ENCODE measurements at places on chromosomes 2 and 18.

DNA sequence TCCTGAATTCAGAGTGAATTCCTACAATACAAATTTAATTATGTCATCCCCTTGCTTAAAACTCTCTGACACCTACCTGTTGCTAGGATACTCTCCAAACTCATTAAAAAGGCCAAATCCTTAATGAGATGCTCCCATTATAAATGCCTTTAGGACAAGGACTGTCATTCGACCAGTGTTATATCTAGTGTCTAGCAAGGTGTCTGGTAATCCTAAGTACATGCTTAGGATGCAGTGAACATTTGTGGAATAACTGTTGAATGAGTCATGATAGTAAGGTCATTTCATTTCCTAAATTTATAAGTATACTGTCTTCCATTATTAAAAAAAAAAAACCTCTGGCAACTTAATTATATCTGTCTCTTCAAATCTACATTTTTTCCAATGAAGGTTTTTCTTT, 588.9 kb upstream of the NRXN1 start:
- no peak for DNase-seq

GRCh38 chr2:113134717-113135116, 7.3 kb downstream of the IL1RN start:
- DNase-seq = no peak

GRCh38 chr2:166573391-166573790, 79.3 kb upstream of the SCN7A start:
- peak; percentile 30 for DNase-seq

- no peak for DNase-seq
Observed at GRCh38 chr2:9336241-9336575, 87.1 kb downstream of the ITGB1BP1 start.

DNA sequence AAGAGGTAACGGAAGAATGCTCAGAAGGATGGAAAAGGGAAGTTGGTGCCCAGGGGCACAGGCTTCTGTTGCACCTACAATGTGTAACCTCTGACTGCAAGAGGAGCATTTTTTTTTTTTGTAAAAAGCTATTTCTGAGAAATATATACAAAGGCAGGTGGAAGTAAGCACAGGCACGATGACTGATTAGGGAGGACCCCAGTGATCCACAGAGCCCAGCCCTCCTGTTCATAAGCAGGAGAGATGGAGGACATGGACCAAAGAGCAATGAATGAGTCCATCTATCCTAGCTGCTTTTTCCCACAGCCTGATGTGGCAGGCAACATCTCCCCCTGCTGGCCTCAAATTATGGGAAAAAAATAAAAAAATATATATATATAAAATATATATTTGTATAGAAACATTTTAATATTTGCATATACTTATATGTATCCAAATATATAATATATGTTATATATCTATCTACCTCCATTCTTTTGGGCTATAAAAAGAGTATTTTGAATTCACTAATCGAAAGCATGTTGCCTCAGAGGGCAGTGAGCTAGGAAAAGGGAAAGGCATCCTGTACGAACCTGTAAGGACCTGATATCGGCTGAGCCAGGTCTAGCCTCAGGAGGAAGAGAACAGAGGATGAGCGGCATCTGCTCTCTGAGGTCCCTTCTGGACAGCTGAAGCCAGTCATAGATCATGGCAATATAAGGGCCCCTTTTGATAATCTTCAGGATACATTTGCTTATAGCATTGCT, 166.0 kb upstream of the STK17B start:
- peak; percentile 62 for DNase-seq

GRCh38 chr2:13109516-13109915, 392.8 kb downstream of the TRIB2 start:
- DNase-seq = no peak

DNA sequence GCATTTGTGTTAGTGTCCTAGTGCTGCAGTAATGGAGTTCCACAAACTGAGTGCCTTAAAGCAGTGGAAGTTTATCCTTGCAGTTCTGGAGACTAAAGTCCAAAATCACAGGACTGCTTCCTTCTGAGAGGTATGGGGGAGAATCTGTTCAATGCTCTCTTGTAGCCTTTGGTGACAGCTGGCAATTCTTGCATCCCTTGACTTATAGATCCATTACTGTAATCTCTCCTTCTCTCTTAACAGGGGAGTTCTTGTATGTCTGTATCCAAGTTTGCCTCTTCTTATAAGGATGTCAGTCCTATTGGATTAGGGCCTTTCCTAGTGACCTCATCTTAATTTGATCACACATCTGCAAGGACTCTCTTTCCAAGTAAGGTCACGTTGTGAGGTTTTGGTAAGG, 69.9 kb downstream of the XRCC5 start:
- no peak for DNase-seq

DNA sequence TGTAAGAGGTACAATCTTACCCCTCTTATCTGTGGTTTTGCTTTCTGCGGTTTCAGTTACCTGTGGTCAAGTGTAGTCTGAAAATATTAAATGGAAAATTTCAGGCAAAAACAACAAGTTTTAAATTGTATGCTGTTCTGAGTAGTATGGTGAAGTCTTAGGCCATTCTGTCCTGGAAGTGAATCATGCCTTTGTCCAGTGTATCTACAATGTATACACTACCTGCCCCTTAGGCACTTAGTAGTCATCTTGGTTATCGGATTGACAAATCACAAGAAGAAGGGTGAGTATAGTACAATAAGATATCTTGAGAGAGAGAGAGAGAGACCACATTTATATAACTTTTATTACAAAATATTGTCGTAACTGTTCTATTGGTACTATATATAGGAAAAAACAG, 43.5 kb downstream of the RAB3GAP1 start:
- no peak for DNase-seq

GRCh38 chr18:77079954-77080682, 52.5 kb downstream of the MBP start:
- DNase-seq = no peak

DNA sequence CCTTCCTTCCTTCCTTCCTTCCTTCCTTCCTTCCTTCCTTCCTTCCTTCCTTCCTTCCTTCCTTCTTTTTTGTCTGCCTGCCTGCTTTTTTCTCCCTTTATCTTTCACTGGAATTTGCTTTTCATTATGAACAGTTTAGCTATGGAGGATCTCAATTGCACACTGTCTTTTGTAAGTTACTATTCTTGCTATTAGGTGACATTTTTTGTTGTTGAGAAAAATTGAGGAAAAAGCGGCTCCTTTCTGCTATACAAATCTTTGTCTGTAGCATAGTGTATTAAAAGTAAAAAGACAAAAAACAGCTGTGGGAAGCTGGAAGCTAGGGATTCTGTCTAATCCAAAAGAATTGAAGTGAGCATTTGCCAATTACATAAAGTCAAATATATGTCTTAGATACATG, 448.7 kb downstream of the DCDC2C start:
- DNase-seq = no peak

DNA sequence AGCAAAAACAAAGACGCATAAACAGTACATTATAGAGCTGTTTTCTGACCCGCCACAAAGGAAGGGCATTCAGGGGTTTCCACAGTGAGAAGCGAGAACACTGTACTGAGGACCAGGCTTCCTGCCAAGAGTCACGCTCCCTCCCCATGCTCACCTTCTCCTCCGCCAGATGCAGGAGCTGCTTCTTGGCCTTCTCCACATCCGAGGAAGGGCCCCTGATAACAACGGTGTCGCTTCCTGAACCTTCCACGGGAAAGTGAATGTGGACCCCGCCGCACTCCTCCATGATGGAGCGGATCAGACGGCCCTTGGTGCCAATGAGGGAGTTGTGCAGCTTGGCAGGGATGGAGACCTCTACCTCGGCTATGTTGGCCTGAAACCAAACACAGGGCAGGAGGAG, 53.8 kb downstream of the ANO7 start:
- no peak for DNase-seq

DNA sequence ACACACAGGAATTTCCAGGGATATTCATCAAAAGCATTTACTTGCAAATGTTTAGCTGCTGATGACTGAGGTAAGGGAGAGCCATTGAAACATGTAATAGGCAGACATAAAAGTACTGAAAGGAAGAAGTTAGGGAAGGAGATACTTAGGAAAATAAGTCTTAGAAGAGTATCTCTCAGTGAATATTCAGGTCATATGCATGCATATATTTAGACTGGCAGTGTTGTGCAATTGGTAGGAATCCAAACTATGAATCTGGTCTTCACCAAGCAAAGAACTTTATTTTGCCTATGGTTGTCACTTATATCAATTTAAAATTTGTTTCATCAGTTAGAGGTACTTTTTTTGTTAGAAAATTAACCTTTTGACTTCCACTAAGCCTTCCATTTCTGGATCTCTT, 1490.7 kb downstream of the SUCLG1 start:
- DNase-seq = no peak

- no peak for DNase-seq
Observed at GRCh38 chr2:173544641-173545363, 190.1 kb downstream of the CDCA7 start.

DNA sequence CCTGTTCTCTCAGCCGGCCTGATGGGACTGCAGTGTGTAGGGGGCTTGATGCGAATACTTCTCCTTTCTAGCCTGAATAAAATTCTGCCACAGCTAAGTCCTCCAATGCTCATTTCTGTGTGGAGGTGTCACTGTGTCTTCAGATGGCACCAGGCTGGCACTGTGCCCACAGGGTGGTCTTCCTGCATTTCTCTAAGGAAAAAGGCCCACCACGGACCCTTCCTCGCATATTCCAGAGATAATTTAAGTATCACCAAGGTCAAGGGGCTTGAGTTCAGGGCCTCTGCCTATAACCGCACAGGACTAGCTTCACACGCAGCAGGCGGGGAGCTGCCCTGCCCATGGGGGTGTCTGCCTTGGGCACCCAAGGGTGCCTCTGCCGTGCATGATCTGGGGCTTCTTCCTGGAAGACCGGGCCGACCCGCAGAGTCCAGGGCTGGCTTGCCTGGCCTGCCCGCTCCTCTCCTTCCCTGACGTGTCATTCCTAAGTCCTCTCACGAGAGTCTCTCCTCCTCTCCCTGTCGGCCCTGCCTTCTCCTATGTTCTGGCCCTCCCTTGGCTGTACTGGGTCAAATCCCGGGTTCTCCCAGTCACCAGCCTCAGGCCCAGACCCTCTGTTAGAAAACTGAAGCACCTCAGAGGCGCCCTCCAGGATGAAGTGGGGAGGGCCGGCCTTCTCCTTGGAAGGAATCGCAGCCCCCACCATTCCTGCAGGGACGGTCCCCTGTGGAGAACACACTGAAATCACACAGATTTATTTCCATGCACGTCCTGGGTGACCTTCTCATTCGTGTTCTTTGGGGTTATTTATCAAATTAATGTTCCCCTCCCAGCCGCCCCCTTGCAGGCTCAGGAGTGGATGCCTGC, 48.9 kb upstream of the PXDN start:
- DNase-seq = peak; percentile 43

Data from osteoblast (primary cell).